ENCODE measurements at places on chromosomes 13 and 19. TPM values are rescaled to one million over a fixed set of nuclear protein-coding genes. Genes with fewer than 3 reads are reported as not detected.
A peak's percentile ranks its signal among the peaks of the same experiment; 100 is the strongest.

DNA sequence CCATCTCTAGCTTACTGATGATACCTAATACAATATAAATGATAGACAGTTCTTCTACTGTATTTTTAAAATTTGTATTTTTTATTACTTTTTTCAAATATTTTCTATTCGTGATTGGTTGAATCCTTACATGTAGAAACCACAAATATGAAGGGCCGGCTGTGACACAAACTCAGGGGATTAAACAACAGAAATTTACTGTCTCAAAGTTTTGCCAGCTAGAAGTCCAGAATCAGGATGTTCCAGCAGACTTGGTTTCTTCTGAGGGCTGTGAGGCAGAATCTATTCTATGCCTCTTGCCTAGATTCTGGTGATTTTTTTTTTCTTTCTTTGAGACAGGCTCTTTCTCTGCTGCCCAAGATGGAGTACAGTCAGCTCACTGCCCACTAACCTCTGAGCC, 13.8 kb downstream of the FPR1 start:
- no peak for DNase-seq

ZNF546 gene
- 9.1 TPM for total RNA-seq

SLC10A2 gene
- total RNA-seq: not detected

- no peak for DNase-seq
Measured at GRCh38 chr13:30805132-30805537, 69.8 kb downstream of the ALOX5AP start.

DYRK1B gene
- total RNA-seq: 13.9 TPM

TRMT1 gene
- 19.2 TPM for total RNA-seq

GRCh38 chr19:32720216-32720935, 809 bp downstream of the TDRD12 start:
- DNase-seq: no peak

DNA sequence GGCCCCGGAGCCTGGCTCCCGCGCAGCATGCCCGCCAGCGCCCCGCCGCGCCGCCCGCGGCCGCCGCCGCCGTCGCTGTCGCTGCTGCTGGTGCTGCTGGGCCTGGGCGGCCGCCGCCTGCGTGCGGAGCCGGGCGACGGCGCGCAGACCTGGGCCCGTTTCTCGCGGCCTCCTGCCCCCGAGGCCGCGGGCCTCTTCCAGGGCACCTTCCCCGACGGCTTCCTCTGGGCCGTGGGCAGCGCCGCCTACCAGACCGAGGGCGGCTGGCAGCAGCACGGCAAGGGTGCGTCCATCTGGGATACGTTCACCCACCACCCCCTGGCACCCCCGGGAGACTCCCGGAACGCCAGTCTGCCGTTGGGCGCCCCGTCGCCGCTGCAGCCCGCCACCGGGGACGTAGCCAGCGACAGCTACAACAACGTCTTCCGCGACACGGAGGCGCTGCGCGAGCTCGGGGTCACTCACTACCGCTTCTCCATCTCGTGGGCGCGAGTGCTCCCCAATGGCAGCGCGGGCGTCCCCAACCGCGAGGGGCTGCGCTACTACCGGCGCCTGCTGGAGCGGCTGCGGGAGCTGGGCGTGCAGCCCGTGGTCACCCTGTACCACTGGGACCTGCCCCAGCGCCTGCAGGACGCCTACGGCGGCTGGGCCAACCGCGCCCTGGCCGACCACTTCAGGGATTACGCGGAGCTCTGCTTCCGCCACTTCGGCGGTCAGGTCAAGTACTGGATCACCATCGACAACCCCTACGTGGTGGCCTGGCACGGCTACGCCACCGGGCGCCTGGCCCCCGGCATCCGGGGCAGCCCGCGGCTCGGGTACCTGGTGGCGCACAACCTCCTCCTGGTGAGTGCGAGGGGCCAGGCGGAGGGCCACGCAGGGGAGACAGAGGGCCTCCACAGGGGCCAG, at the start of gene KL:
KL (plus strand) TSS at position 10 of the 909 bp plus-strand sequence; CDS start at position 28, 18 bp downstream.
- DNase-seq: peak; percentile 80

ZNF578 gene
- total RNA-seq: 4.8 TPM

DNA sequence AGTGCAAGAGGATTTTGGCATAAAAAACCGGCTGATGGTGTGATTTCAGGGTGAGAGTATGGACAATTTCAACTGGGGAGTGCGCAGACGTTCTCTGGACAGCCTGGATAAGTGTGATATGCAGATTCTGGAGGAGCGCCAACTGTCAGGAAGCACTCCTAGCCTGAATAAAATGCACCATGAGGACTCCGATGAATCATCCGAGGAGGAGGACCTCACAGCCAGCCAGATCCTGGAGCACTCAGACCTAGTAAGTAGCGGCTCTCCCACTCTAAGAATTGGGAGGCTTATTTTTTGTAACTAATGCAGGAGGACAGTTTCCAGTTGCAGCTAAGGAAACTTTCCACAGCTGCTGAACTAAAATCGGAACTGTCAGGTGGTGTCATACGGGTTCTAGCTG, 53.6 kb downstream of the ZAR1L start:
- peak; percentile 88 for DNase-seq

HSPB6 gene
- total RNA-seq: 146 TPM

DNA sequence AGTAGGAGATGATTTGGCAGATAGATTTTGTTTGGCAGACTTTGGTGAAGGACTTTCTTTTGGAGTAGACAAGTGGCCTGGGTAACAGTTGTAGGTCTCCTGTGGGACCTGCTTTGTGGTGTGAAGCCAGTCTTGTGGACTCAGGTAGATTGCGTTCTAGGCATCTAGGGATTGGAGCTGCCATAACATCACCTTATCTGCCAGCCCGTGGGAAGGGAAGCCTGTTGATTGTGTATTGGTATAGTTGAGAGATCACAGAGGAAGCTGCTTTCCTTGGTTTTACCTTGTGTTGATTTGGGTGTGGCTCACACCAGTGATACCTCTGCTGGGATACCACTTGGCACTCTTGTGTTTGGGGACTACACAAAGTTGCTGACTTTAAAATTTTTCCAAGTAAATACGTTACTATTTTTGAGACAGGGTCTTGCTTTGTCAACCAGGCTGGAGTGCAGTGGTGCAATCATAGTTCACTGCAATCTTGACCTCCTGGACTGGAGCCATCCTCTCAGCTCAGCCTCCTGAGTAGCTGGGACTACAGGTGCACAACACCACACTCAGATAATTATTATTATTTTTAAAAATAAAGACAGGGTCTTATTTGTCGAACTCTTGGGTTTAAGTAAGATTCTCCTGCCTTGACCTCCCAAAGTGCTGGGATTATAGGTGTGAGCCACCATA, 7.8 kb downstream of the HNRNPM start:
- DNase-seq: no peak

DNA sequence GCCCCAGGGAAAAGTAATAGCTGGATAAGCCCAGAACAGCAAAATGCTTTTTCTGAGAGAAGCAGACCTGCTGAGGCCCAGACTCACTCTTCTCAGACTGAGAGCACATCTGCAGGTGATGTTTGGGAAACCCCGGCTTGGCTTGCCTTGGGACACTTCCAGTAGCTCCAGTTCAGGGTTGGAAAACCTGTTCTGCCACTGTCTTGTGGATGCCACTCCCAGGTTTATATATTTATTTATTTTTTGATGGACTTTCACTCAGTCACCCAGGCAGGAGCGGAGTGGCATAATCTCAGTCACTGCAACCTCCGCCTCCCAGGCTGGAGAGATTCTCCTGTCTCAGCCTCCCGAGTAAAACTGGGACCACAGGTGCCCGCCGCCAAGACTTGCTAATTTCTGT, 8.0 kb upstream of the SMARCA4 start:
- no peak for DNase-seq

DNA sequence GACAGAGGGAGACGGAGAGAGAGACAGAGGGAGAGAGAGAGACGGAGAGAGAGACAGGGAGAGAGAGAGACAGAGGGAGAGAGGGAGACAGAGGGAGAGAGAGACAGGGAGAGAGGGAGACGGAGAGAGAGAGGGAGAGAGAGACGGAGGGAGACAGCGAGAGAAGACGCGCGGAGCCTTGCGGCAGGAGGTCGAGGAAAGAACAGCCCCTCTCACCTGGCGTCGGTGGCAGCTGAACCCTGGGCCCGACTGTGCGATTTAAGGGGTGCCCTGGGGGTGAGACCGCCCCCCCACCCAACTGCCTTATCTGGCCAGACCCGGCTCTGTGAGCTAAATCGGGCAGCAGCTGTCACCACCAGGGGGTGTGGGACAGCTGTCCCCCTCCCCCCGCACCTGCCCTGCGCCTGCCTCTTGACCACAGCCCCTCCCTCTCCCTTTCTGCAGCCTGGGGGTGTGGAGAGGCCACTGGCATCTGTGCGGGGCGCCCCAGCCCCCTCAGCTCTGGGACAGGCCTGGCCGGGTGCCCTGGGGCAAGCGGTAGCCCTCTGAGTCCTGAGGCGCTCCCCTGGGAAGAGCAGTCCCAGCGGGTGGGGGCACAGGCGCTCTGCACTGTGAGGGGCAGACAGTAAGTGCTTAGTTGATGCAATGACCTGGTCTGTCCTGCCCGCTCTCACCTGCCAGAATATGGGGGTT, 10.8 kb downstream of the JOSD2 start:
- peak; percentile 88 for DNase-seq

DNA sequence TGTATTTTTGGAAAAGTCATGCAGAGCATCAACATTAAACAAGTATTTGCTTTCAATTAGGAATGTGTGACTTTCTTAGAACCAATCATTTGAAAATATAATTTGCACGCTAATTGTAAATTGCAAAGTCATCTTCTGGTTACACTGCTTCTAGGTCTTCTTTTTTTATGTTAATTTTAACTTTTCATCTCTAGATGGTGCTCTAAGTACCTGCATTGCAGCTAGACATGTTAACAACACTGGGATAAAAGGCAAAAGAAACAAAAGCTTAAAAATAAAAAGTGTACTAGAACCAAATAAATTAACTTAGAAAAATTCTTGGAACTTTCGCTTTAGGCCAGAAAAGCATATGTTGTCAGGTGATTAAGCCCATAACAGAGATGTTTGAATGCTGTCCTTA, 2758.2 kb downstream of the PCDH9 start:
- no peak for DNase-seq

GRCh38 chr19:1992759-1993260, 22.7 kb downstream of the BTBD2 start:
- peak; percentile 58 for DNase-seq

TUBA3C gene
- not detected for total RNA-seq

DNA sequence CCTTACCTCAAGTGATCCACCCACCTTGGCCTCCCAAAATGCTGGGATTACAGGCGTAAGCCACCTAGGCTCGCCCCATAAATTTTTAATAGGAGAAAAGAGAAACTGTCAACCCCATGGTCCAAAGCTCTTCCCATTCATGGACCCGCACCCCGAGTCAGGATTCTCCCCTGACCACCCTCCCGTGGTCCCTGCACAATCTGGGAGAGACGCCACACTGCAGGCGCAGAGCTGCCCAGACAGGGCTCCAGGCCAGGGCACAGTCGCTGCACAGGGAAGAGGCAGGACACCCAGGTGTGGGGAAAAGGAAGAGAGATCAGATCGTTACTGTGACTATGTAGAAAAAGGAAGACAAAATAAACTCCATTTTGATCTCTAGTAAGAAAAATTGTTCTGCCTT, 54.5 kb downstream of the ZNF93 start:
- DNase-seq: no peak

GRCh38 chr13:78100486-78100885, 181.9 kb upstream of the EDNRB start:
- DNase-seq: no peak

S1PR4 gene
- 0.33 TPM for total RNA-seq

CYP2B6 gene
- not detected for total RNA-seq

- peak; percentile 91 for DNase-seq
Measured at GRCh38 chr19:1373534-1374249, 10.0 kb upstream of the NDUFS7 start.

IL17D gene
- total RNA-seq: 2.5 TPM

DNA sequence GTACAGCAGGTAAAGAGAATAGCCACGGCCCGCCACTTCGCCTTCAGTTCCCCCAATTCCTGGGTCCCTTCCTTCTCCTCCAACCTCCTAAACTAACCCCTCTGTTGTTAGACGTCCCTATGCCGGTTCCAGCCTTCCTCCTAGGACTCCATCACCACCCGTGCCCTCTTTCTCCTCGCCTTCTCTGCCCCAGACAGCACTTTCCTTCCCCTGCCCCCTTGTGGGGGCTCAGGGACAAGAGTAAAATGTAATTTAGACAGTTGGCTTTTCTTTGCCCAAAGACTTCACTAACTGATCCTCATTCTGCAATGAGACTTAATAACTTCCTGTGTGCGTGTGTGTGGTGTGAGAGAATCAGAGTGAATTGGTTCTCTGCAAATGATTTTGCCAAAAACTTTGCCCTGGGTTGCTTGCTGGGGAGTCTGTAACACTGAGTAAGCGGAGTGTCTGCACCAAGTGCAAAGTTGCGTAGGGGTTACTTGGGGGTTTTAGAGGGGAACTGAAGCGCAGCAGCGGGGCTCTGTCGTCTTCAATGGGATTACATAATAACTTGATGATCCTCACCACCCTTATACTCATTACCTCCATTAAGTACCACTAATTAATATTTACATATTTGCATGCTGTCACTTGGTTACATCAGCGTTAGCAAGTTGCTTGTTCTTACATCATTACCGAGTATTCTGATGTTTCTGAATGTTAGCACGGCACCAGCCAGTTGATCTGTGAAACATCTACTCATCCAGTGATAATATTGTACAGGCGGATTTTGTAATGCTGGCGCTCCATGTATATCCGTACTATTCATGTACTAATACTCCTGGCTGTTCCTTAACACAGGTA, 19.9 kb upstream of the SGCG start:
- DNase-seq: no peak

ZGLP1 gene
- total RNA-seq: 0.82 TPM

GRCh38 chr19:56507446-56508289, at the start of gene ZNF471:
Gene ZNF471 (plus strand): TSS chr19:56507855. CDS start chr19:56511572, 3,717 bp downstream.
- DNase-seq: peak; percentile 100

- no peak for DNase-seq
Measured at GRCh38 chr19:40673397-40673796, 17.1 kb downstream of the NUMBL start.

FBXO17 gene
- total RNA-seq: 8.5 TPM

DNA sequence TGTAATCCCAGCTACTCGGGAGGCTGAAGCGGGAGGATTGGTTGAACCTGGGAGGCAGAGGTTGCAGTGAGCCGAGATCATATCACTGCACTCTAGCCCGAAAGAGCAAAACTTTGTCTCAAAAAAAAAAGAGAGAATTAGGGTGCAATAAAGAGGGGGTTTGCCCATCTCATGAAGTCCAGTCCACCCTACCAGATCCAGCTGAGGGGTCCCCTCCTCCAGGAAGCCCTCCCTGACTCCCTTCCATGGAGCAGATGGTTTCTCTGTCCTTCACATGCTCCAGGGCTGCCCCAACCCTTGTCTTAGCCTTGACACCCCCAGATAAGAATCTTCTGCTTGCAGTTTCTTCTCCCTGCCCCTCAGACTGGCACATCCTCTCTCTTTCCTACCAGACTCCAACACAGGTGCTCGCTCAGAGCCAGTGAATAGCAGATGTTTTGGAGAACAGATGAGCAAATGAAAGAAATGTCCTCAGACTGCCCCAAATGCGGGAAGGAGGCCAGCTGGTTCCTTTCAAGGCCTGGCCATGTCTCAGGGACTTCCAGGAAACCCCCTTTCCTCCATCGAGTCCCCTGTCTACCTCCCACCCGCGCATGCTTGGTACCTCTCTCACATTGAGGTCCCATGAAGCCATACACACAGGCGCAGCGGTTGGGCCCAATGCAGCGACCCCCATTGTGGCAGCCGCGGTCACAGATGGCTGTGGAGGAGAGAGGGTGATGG, 5.0 kb downstream of the FBN3 start:
- DNase-seq: no peak

- peak; percentile 86 for DNase-seq
Measured at GRCh38 chr13:99218545-99218944, 17.9 kb downstream of the UBAC2 start.

All from right cardiac atrium (tissue), 5 donors.